Hepatocyte (in vitro differentiated cells): ENCODE measurements at places on chromosomes 11 and 22. TPM values are rescaled to one million over a fixed set of nuclear protein-coding genes. Genes with fewer than 3 reads are reported as not detected.

BACE1-AS gene
- 3.6 and 3.9 TPM in 2 replicates for total RNA-seq

MPZL2 gene
- 47.2 and 52.3 TPM in 2 replicates for total RNA-seq

MS4A12 gene
- total RNA-seq, result not detected in 2 replicates

DNA sequence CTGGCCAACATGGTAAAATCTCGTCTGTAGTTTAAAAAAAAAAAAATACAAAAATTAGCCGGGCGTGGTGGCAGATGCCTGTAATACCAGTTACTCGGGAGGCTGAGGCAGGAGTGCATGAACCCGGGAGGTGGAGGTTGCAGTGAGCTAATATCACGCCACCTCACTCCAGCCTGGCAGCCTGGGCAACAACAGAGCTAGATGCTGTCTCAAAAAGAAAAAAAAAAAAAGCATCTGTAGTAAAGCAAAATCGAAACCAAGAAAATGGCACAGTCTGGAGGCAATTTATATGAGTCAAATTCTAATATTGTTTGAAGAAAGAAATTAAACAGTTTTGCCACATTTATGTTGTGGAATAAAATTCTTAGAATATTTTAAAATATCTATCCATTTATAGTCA lies 365.0 kb upstream of the CHORDC1 start:
- no peak for DNase-seq
- H3K27ac ChIP-seq, result no peak overlapping the region
- H3K4me3 ChIP-seq, result no peak overlapping the region
- no peaks in the 10 kb centered on the region for H3K36me3 ChIP-seq

DNA sequence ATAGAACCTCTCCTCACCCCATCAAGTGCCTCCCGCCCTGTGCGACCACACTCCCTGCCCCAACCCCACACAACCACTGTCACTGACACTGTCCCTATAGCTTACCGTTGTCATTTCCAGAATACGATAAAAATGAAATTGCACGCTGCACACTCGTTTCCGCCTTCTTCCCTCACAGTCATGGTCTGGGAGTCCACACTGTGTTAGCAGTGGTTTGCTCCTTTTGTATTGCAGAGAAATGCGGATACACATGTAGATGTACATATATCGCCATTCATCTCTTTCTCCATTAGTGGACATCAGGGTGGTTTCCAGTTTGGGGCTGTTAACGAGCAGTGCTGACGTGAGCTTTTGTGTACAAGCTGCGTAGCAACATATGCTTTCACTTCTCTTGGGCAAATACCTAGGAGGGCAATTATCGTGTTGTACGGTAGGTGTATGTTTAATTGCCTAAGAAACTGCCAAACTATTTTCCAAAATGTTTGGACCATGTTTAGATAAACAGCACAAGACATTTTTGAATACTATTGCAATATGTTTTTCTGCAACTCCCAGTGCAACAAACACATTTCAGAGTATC lies 59.2 kb upstream of the CD5 start:
- H3K4me1 ChIP-seq, result peaks cover 6% of the 10 kb centered on the region
- H3K4me3 ChIP-seq, result no peak overlapping the region
- H3K27ac ChIP-seq, result no peak overlapping the region
- H3K36me3 ChIP-seq, result no peaks in the 10 kb centered on the region
- no peak for DNase-seq
- no peaks in the 10 kb centered on the region for H3K27me3 ChIP-seq
